ENCODE measurements at places on chromosomes 3 and 15. TPM values are rescaled to one million over a fixed set of nuclear protein-coding genes. Genes with fewer than 3 reads are reported as not detected.

Gene FSTL1
- total RNA-seq = 0.37 TPM

Gene ERICH6
- 0.60 TPM for total RNA-seq

- peak; percentile 78 for DNase-seq
These were observed 21.9 kb downstream of the HCN4 start for GRCh38 chr15:73346735-73347312.

- DNase-seq = no peak
These were observed 91.8 kb upstream of the PFN2 start for GRCh38 chr3:150062492-150062891.

GRCh38 chr15:69794645-69795469 lies 302.9 kb downstream of the TLE3 start:
- no peak for DNase-seq

- no peak for DNase-seq
These were observed 54.3 kb downstream of the BDH1 start for GRCh38 chr3:197501496-197501878.

Data from activated CD8-positive, alpha-beta T cell treated with anti-CD3 and anti-CD28 coated beads, Interleukin-2, amount 10 ng/mL, durations not matched to agents 7 days and 5 days (primary cell).